Large intestine (tissue), 12 donors: ENCODE measurements at places on chromosomes 1 and 21. TPM values are rescaled to one million over a fixed set of nuclear protein-coding genes. Genes with fewer than 3 reads are reported as not detected.
A peak's percentile ranks its signal among the peaks of the same experiment; 100 is the strongest.

GRCh38 chr1:8145545-8146202 is 119.6 kb upstream of the ERRFI1 start:
- no peak for DNase-seq

DNA sequence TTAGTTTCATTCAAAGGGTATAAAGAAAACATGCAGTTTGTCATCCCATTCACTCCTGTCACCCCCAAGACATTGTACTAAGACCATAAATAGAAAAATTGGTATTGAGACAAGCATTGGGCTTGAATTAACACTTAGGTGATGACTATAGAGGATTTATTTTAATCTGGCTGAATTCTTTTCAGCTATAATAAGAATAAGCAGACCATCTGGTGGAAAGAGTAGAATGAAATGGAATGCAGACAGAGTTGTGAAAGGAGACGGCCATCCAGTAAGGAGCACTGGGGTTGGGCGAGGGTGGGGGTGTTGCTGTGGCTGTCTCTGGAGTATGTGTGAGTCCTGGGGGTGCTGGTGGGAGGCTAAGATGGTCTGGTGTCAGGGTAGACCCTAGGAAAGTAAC is 125.0 kb upstream of the IVNS1ABP start:
- no peak for DNase-seq

DNA sequence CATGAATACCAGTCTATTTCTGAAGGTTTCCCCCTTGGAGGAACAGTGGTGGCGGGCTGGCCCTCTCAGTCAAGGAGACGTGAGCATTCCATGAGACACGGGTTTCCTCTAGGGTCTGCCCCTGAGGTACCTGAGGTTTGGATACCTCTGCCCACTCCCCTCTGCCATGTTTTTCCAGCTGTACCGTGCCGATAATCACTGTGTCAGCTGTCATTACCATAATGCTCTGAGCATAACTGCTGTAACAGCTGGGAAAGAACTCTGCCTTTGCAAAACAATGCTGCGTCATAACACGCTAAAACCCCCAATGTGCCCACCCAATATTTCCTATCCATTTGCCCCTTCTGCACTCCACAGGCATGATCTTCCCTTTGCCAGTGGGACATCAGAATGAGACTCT is 425.1 kb downstream of the KIF26B start:
- DNase-seq = no peak

- no peak for DNase-seq
These were observed 1588.5 kb downstream of the BRINP3 start for GRCh38 chr1:188889166-188889565.

- DNase-seq = no peak
These were observed 82.1 kb downstream of the TTC3 start for GRCh38 chr21:37155186-37155585.

DNA sequence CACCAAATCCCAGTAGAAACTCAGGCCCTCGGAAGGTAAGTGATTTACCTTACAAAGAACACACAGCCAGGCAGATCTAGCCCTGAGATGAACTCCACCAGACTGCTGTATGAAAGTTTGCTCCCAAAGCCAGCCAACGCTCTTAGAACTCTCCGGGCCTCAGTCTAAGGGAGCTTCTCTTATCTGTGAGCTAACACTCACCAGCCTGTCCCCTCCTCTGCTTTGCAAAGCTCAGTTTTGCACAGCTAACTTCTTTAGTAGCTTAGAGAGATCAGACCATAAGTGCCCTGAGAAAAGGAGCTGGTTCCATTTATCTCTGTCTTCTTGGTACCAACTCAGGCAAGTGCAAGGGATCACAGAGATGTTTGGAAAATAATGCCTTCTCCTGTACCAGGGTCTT is 195.8 kb upstream of the JUN start:
- peak; percentile 22 for DNase-seq

DNA sequence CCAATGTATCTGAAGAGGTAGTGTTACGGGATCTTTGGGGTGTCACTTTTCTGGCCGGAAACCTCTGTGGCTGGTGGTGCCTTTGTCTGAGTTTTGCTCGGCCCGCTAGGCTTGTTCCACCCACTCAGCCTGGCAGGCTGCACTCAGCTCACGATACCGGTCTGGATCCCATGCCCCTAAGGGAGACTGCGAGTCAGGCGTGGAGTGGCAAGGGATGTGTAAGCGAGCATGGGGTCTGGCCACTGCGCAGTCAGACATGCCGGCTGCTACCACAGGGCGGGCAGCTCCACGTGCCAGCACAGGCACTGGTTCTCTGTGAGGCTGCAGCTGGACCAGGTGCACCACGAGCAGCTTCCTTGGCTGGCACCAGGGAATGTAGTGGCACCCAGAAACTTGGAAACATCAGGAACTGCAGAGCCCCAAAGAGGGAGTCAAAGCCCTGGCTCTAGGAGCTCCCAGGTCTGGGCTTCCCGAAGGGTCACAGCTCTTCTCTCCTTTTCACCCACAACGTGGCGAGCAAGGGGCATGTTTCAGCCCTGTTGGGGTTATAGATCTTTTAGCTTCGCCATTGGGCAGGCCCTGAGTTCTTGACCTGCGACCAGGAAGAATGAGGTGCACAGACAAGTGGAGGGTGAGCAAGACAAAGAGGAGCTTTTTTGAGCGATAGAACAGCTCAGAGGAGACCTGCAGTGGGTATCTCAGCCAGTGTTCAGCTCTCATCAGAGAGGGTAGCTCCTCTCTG is 23.8 kb upstream of the LRRC8C start:
- DNase-seq = no peak

GRCh38 chr1:179325836-179326235 is 32.2 kb downstream of the SOAT1 start:
- DNase-seq = no peak

Gene LCE1E
- not detected for polyA plus RNA-seq

Gene RAVER2
- 41.7 TPM for polyA plus RNA-seq

Gene VTCN1
- 0.04 TPM for polyA plus RNA-seq
